ENCODE measurements at places on chromosomes 7 and 10.

DNA sequence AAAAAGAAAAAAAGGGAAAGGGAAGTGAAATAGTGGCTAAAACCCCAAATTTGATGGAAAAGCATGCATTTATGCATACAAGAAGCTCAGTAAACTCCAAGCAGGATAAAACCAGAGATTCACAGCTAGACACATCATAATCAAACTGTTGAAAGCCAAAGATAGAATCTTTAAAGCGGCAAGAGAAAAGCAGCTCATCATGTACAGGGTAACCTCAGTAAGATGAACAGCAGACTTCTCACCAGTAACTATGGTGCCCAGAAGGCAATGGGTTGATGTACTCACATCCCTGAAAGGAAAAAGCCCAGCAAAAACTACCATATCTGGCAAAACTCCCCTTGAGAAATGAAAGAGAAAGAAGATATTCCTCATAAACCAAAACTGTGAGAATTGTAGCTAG is 60.4 kb downstream of the TPST1 start:
- no peaks in the 10 kb centered on the region for H3K27me3 ChIP-seq
- peaks cover 16% of the 10 kb centered on the region for H3K36me3 ChIP-seq
- H3K4me3 ChIP-seq = no peak overlapping the region
- H3K4me1 ChIP-seq = peaks cover 31% of the 10 kb centered on the region
- no peak overlapping the region for H3K27ac ChIP-seq

DNA sequence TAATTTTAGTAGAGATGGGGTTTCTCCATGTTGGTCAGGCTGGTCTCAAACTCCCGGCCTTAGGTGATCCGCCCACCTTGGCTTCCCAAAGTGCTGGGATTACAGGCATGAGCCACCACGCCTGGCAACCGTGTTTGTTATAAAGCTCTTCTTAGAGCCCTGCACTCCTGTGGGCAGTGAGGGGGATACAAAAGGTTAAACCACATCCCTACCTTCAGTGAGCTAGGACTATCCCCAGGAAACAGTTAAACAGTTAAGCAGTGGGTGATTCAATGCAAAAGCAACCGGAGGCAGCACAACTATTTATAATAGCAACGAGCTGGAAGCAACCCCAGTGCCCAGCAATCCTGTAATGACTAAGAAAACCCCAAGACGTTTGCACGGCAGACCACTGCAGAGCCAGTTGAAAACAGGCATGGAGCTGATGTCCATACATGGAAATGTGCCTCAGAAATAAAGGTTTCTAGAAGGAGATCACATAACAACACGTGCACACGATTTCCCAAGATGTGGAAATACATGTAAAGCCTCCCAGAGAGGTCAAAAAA is 107.2 kb upstream of the LYZL2 start:
- no peak for DNase-seq
- H3K27me3 ChIP-seq = no peaks in the 10 kb centered on the region
- no peak overlapping the region for H3K4me3 ChIP-seq
- H3K4me1 ChIP-seq = peaks cover 24% of the 10 kb centered on the region

GRCh38 chr10:132645630-132646442 is 108.2 kb downstream of the INPP5A start:
- H3K27me3 ChIP-seq = no peaks in the 10 kb centered on the region

DNA sequence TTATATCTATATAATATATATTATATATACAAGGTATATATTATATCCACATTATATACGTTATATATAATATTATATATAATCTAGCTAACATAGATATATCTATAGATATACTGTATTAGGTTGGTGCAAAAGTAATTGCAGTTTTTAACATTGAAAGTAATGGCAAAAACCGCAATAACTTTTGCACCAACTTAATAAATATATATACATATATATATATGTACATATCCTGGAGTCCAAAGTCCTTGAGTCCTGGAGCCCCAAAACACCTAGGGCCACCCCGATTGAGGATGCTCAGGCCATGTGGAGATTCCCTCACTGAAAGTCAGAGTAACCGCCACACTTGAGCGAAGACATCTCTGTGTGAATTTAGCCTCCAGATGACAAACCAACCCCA is 408.2 kb upstream of the AUTS2 start:
- peaks cover 9% of the 10 kb centered on the region for H3K4me1 ChIP-seq
- no peaks in the 10 kb centered on the region for H3K36me3 ChIP-seq
- H3K27me3 ChIP-seq = no peaks in the 10 kb centered on the region
- H3K27ac ChIP-seq = no peak overlapping the region
- DNase-seq = no peak

DNA sequence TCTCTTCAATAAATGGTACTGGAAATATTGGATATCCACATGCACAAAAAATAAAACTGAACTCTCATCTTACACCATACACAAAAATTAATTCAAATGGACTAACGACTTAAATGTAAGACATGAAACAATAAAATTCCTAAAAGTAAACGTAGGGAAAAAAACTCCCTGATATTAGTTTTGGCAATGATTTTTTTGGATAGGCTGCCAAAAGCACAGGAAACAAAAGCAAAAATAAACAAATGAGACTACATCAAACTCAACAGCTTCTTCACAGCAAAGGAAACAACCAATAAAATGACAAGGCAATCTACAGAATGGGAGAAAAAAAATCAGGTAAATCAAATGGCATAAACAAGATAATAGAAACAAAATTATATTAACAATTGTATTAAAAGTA is 65.7 kb downstream of the ORC5 start:
- H3K27ac ChIP-seq = no peak overlapping the region
- no peaks in the 10 kb centered on the region for H3K27me3 ChIP-seq
- no peak overlapping the region for H3K4me3 ChIP-seq
- H3K36me3 ChIP-seq = peaks cover 7% of the 10 kb centered on the region
- no peak for DNase-seq
- H3K4me1 ChIP-seq = peaks cover 6% of the 10 kb centered on the region

GRCh38 chr10:132551808-132552130 is 14.2 kb downstream of the INPP5A start:
- H3K36me3 ChIP-seq = no peaks in the 10 kb centered on the region
- H3K4me3 ChIP-seq = no peak overlapping the region
- peak; percentile 64 for DNase-seq
- H3K27me3 ChIP-seq = no peaks in the 10 kb centered on the region
- peaks cover 2% of the 10 kb centered on the region for H3K4me1 ChIP-seq

DNA sequence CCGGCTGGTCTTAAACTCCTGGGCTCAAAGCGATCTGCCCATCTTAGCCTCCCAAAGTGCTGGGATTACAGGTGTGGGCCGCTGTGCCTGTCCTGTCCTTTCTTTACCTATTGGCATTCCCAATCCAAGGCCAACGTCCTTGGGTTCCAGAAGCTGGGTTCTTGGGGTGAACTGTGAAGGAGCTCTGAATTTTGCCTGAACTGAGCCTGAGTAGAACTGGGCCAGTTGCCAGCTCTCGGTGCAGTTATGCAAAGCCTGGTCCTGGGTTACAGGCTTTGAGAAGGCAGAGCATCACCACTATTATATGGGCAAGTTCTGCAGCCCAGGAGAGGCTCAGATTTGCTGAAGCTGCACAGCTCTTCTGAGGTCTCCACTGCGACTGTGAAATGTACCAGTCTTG is 24.6 kb upstream of the SH2D4B start:
- H3K27me3 ChIP-seq = no peaks in the 10 kb centered on the region
- H3K4me3 ChIP-seq = no peak overlapping the region
- H3K36me3 ChIP-seq = peaks cover 19% of the 10 kb centered on the region
- H3K27ac ChIP-seq = no peak overlapping the region

DNA sequence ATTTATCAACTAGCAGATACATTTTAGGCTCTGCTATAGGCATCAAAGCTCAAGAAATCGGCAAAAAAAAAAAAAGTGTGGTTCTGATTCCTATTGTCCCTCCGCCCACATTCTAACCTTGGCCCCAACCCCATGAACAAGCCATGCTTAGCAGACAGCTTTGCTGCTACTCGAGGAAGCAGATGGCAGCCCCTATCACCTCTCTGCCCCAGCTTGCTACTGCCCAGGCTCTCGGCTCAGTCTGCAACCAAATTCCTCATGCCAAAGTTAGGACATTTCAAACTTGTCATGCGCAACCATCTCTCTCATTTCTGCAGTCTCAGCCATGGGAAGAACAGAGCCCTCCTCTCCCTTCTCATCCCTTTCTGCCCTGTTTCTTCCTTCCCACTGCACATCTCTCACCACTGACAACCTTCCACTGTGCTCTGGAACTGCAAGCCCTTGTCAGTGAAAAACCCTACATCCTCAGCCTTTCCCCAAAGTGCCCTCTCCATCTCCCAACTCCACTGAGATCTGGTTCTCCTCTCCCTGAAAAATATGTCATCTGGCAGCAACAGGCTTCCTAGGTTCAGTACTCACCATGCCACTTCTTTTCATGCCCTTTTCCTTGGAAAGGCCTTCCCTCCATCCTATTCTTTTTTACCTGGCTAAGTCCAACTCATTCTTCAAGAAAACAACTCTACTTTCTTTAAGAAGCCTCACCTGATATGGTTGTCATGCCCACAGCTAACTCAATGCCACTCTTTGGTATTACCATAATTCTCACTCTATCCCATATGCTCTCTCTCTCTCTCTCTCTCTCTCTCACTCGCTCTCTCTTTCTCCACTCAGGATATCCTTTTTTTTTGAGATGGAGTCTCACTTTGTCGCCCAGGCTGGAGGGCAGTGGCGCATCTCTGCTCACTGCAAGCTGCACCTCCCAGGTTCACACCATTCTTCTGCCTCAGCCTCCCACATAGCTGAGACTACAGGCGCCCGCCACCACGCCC is 60.1 kb upstream of the FHIP2A start:
- H3K36me3 ChIP-seq = no peaks in the 10 kb centered on the region
- H3K4me3 ChIP-seq = no peak overlapping the region
- no peak overlapping the region for H3K27ac ChIP-seq
- no peaks in the 10 kb centered on the region for H3K4me1 ChIP-seq

DNA sequence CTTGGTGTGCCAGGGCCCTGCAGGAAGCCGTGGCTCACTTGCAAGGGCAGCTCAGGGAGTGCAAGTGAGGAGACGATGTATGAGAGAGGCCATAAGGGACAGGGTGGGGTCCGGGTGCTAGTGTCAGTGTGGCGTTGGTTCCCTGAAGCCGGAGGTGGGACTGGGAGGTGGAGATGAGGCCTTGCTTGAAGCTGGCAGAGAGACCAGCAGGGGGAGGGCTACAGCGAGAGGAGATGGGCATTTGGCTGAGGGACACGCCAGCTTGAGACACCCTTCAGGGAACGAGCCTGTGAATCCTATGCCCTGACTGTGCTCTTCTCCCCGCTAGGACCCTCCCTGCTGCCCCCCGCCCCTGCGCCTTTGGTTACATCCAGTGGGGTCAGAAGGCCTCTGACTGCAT is 529.1 kb downstream of the TCERG1L start:
- H3K4me1 ChIP-seq = no peaks in the 10 kb centered on the region
- no peak overlapping the region for H3K4me3 ChIP-seq
- no peaks in the 10 kb centered on the region for H3K36me3 ChIP-seq
- H3K27ac ChIP-seq = no peak overlapping the region
- DNase-seq = no peak

- H3K27me3 ChIP-seq = no peaks in the 10 kb centered on the region
- H3K4me1 ChIP-seq = peaks cover 55% of the 10 kb centered on the region
- H3K27ac ChIP-seq = peak overlapping the region; percentile 61
- DNase-seq = no peak
- peaks cover 14% of the 10 kb centered on the region for H3K36me3 ChIP-seq
- H3K4me3 ChIP-seq = no peak overlapping the region
These were observed 8.5 kb downstream of the RASSF4 start for GRCh38 chr10:44968091-44968490.

DNA sequence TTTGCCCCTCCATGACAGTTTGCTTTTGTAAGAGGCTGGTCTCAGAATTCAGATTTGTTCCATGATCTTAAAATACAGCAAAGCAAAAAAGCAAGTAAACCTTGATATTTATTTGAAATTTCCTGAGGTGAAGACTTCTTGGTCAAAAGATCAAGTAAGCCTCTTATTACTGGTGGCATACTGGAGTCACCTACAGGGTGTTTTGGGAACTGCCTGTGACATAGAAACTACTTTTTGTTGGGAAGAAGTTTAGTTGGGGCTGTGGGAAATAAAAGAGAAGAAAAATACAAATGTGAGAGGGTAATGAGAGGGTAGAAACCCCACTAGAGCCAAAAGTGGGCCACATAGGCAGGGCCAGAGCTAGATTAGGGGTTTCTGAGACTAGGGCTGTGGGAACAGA is 217.9 kb downstream of the OTUD1 start:
- no peaks in the 10 kb centered on the region for H3K27me3 ChIP-seq
- no peak for DNase-seq
- H3K4me3 ChIP-seq = no peak overlapping the region
- no peaks in the 10 kb centered on the region for H3K4me1 ChIP-seq
- H3K27ac ChIP-seq = no peak overlapping the region

GRCh38 chr7:19139706-19140327 is 5.4 kb downstream of the FERD3L start:
- H3K27me3 ChIP-seq = peaks cover 21% of the 10 kb centered on the region
- H3K4me1 ChIP-seq = peaks cover 9% of the 10 kb centered on the region
- no peak for DNase-seq
- H3K4me3 ChIP-seq = no peak overlapping the region
